ENCODE measurements at places on chromosomes 7 and 10.

GRCh38 chr7:159067576-159068487 is 76.8 kb downstream of the VIPR2 start:
- no peak for DNase-seq

GRCh38 chr10:119483001-119483400 is 59.5 kb downstream of the RGS10 start:
- DNase-seq, result no peak

GRCh38 chr7:98266840-98267239 is 14.6 kb upstream of the BRI3 start:
- DNase-seq, result no peak

GRCh38 chr10:5631936-5632335 is 34.5 kb downstream of the ASB13 start:
- DNase-seq, result no peak

DNA sequence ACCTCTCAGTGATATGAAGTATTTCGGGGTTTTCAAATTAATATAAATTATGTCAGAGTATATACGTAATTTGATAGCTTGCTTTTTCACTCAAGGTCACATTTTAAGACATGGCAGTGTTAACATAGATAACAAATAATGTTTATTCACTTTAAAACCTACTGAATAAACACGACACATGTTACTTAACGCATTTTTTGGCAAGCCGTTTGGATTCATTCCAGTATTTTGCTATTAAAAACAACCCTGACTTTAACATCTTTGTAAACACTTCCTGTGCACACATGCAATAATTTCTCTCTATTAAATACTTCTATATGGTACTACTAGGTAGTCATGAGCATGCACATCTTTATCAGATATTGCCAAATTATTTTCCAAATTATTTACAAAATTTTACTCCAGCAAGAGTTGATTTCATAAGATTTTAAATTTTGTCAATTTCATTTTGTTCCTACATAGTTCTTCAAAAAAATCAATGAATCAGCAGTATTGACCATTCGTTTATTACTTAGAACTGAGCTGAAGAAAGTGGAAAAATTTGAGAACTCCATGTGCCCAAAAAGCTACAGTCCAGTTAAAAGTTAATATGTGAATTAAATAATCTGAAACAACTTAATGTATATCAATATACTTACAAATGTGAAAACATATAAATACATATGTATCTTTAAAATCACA is 26.8 kb upstream of the THSD7A start:
- DNase-seq, result no peak

Data from foreskin keratinocyte (primary cell).